ENCODE measurements at places on chromosomes 12 and 14. TPM values are rescaled to one million over a fixed set of nuclear protein-coding genes. Genes with fewer than 3 reads are reported as not detected.

PDE3A gene
- 12.2 TPM for total RNA-seq

TMEM30B gene
- 15.9 TPM for total RNA-seq

UNG gene
- 11.4 TPM for total RNA-seq

B3GNT4 gene
- 0.28 TPM for total RNA-seq

FIGNL2 gene
- total RNA-seq, result 0.47 TPM

GRCh38 chr12:97643924-97644323, 181.3 kb downstream of the RMST start:
- no peak overlapping the region for H3K27ac ChIP-seq
- DNase-seq, result no peak
- H3K27me3 ChIP-seq, result no peaks in the 10 kb centered on the region

DNA sequence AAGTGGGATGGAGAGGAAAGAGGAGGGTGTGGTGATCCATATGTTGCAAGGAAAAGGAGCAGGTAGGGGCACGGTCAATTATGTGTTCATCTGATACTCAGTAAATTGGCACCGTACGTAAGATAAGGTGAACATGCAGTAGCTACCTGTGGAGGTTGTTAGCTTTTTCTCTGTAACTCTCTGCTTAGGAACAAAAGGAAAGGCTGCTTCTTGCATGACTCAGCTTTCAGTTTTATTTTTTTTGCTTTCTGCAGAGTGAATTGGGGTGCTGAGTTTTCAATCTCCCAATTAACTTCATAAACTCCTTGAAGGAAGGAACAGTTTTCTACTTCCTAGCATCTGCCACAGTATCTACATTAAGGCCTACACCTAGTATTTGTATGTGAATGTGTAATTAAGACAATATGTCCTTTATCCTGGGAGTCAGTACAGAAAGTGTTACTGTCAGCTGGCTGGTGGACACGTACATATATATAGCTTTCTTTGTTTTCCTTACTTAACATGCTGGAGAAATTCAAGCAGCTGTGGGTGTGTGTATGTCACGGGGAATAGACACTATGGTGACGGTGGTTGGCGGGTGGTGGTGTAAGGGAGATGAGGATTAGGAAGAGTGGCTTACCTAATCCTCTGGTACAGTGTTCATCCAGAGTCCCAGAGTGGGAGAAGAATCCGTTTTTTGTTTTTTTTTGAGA, 40.1 kb upstream of the WNK1 start:
- no peaks in the 10 kb centered on the region for H3K27me3 ChIP-seq
- no peak overlapping the region for H3K4me3 ChIP-seq
- no peaks in the 10 kb centered on the region for H3K36me3 ChIP-seq
- no peak overlapping the region for H3K27ac ChIP-seq

GRCh38 chr12:66589095-66589494, 89.8 kb downstream of the GRIP1 start:
- no peak overlapping the region for H3K27ac ChIP-seq
- H3K4me1 ChIP-seq, result no peaks in the 10 kb centered on the region
- H3K36me3 ChIP-seq, result no peaks in the 10 kb centered on the region
- no peak for DNase-seq
- H3K4me3 ChIP-seq, result no peak overlapping the region

DNA sequence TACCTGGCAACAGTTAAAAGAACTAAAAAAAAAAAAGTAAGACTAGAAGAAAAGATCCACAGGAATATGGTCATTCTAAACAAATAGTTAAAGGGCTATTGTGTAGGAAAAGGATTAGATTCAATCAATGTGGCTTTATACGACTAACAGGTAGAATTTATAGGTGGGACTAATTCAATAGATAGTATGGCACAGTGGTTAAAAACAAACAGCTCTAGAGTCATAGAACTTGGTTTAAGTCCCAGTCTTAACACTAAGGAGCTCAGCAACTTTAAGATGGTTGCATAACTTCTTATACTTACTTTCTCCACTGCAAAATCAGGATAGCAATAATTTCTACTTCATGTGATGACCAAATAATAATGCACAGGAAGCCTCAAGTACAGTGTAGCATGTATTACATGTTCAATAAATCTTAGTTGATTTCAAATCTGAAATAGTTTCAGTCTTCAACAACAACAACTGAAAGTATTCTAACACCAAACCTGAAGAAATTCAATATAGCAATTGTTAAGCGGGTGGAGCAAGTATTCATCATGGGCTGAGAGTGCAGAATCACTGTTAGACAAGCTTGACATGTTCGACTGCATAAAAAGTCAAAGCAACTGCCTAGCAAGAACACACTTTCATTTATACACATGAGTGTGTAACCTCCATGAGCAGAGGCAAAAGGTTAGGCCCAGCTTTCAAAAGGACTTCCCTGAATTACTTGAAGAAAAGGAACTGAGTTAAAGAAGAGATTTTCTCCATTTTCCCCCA, 50.4 kb downstream of the ITPR2 start:
- H3K27ac ChIP-seq, result no peak overlapping the region
- H3K27me3 ChIP-seq, result no peaks in the 10 kb centered on the region
- DNase-seq, result no peak

GRCh38 chr12:26555139-26555538, 277.9 kb downstream of the ITPR2 start:
- H3K27ac ChIP-seq, result no peak overlapping the region
- H3K4me1 ChIP-seq, result no peaks in the 10 kb centered on the region
- H3K4me3 ChIP-seq, result no peak overlapping the region
- H3K36me3 ChIP-seq, result no peaks in the 10 kb centered on the region
- no peak for DNase-seq
- no peaks in the 10 kb centered on the region for H3K27me3 ChIP-seq

- no peak overlapping the region for H3K27ac ChIP-seq
- DNase-seq, result no peak
- no peaks in the 10 kb centered on the region for H3K27me3 ChIP-seq
- peaks cover 6% of the 10 kb centered on the region for H3K4me1 ChIP-seq
- H3K4me3 ChIP-seq, result no peak overlapping the region
- peaks cover 13% of the 10 kb centered on the region for H3K36me3 ChIP-seq
These were observed 4.9 kb upstream of the NOP2 start for GRCh38 chr12:6573001-6573400.

GRCh38 chr12:22406627-22407026, 72.1 kb upstream of the ST8SIA1 start:
- no peaks in the 10 kb centered on the region for H3K4me1 ChIP-seq
- DNase-seq, result no peak
- no peak overlapping the region for H3K27ac ChIP-seq
- no peak overlapping the region for H3K4me3 ChIP-seq
- no peaks in the 10 kb centered on the region for H3K36me3 ChIP-seq

DNA sequence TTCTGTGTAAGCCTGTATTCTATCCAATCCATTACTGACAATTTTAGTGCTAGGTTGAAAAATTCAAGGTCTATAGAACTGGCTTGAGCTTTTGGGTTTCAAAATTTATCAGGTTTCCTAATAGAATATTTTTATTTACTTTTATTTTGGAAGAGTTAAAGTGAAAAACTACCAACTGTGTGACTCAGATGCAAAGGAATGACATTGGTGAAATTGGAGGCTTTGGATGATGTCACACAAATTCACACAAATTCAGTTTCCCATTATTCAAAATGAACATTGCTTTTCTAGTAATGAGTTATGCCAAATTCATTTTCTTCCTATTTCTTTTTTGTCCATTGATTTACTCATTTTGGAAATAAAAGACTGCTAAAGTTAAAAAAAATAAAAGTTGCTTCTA, 186.9 kb downstream of the ALX1 start:
- no peak overlapping the region for H3K4me3 ChIP-seq
- no peak for DNase-seq
- H3K36me3 ChIP-seq, result no peaks in the 10 kb centered on the region
- H3K27me3 ChIP-seq, result no peaks in the 10 kb centered on the region

- H3K4me3 ChIP-seq, result no peak overlapping the region
- no peaks in the 10 kb centered on the region for H3K4me1 ChIP-seq
- no peak overlapping the region for H3K27ac ChIP-seq
- no peaks in the 10 kb centered on the region for H3K27me3 ChIP-seq
These were observed 21.1 kb downstream of the PPP1CC start for GRCh38 chr12:110721570-110721969.
